NCI-H1930 (cell line): ENCODE measurements at places on chromosomes 3 and 15.
A peak's percentile ranks its signal among the peaks of the same experiment; 100 is the strongest.

DNA sequence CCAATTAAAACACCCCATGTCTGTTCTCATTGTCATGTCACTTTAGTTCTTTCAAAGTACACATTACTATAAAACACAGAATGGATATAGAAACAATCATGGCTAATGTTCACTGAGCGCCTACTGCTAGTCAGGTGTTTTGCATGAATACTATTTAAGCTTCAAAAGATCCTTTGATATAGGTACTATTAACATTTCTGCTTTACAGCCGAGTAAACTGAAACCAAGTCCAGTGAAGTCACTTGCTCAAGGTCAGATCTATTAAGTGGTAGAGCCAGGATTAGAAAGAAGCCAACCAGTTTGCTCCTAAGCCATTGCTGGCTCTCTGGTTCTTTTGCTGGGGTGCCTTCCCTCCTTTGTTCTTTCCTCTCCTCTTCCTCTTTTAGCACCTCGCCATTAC lies 32.4 kb upstream of the NMNAT3 start:
- no peak for DNase-seq

DNA sequence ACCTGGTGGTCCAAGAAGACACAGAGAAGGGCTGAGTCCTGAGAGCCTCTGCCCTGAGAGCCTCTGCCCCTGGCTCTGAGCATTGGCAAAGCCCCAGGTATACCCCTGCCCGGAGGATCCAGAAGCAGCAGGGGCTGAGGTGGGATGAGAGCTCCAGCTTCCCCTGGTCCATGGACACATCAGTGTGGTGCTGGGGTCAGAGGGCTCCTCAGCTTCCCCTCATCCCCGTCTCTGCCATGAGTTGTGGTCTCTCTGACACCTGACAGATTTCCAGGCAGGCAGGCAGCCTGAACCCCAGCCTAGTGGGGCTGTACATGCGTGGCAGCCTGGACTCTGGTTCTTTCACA lies 3.5 kb upstream of the KLF15 start:
- no peak for DNase-seq

DNA sequence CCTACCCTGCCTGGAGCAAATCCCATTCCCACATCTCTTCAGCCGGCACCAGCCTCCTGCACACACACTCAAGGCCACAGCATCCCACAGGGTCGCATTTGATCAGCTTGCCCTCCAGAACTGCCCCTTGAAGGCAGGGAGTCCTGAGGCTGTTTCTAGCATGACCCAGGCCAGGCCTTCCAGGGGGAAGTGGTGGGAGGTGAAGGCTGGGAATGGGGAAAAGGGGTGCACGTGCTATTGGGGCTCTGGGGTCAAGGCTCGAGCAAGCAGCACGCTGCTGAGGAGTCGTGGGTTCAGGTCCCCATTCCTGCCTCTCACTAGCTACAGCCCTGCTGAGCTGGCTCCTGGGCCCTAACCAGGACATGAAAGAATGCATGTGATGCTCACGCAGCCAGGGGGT lies 24.9 kb downstream of the SEMA7A start:
- no peak for DNase-seq

- DNase-seq: no peak
Observed at GRCh38 chr3:53154881-53155285, 6.1 kb upstream of the PRKCD start.

DNA sequence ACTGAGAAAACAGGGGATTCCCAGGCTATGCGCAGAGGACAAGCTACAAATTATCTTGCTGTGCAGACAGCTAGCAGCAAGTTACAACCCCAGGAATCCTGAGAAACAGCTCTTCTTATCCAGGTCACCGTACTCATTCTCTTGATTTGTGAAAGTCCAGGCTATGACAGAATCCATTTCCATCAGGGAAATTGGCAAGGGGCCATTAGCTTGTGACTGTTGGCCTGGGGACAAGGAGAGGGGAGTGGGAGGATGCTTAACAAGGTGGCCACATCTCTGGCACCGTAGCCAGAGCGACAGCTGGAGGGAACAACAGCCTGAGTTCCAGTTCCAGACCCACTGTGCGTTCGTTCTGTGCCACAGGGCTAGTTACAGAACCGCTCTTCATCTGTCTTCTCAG lies 44.9 kb upstream of the PLXNA1 start:
- no peak for DNase-seq

- no peak for DNase-seq
Observed at GRCh38 chr3:59316688-59317275, 267.0 kb upstream of the CFAP20DC start.

- peak; percentile 12 for DNase-seq
Observed at GRCh38 chr3:32177702-32178198, 60.7 kb upstream of the CMTM8 start.

GRCh38 chr3:36543276-36543997 lies 163.1 kb downstream of the STAC start:
- no peak for DNase-seq

DNA sequence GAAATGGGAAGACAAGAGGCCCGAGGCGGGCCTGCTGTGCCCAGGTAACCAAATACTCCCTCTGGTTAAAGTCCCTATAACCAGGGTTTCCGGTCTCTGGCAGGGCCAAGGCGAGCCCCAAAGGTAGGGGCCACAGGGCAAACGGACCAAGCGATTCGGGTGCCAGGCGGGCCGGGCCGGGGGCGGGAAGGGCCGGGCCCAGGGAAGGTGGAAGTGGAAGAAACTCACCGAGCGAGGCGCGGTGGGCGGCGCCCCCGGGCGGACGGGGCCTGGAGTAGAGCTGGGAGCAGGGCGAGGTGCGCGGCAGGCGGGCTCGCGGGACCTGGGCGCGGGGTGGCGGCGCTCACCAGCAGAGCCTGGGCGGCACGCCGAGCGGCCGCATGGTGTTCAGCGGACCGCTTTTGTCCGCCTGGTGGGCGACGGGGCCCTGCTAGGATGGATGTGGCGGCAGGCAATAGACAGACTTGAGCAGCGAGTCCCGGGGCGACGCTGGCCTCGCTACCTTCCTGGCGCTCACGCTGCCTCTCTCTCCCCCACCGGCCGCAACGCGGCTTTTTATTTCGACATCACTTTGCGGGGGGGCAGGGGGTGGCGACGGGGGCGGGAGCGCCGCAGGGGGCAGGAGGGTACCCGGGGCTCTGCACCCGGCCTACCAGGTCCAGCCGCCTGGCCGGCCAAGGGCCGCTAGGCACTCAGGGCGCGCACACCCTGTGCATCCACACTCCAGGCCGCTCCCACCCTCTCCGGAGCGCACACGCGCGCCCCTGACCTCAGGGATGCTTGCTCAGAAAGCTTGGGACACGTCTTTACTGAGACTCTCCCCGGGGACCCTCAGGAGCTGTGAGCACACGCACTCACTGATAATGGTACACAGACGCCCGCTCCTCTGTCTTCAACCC lies at the start of gene GATA2:
Gene GATA2, minus strand, starts transcription at position 531 of the 899 bp plus-strand sequence. CDS start 6,170 bp downstream, outside the sequence.
- no peak for DNase-seq

GRCh38 chr15:92495446-92495845 lies 101.8 kb downstream of the ST8SIA2 start:
- no peak for DNase-seq

DNA sequence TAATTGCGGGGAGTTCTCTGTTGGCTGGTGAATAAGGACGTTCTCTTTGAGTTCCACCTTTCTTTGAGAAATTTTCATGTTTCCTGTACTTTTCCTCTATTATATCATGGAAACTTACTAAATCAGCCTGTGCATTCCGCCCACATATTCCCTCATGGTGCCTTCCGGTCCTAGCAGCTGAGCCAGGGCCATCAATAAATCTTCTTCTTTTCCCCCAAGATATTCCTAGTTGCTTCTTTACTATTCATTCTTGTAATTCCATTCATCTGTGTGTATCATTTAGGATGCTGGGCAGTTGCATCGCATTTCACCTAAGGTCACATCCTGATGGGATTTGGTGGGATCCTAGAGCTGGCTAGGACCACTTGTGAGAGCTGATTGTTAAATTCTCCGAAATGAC lies 139.2 kb downstream of the RBMS3 start:
- DNase-seq: no peak

- DNase-seq: no peak
Observed at GRCh38 chr3:191368755-191369615, 38.7 kb upstream of the UTS2B start.

- DNase-seq: no peak
Observed at GRCh38 chr3:122576174-122576940, 1.1 kb upstream of the PARP15 start.

DNA sequence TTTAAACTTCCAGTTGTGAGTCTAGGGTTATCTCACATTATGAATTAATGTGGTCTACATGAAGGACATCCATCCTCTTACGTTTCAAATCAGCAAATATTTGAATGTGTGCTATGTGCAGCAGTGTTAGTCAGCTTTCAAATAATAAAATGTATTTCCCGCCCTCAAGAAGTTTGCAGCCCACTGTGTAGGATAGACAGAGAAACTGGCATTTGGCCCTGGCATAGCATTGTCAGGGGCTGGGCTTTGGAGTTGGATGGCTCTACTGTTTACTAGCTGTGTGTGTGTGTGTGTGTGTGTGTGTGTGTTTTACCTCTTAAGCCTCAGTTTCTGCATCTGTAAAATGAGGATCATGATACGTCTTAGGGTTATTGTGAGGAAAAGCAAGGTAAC lies 400.5 kb upstream of the C2CD4B start:
- no peak for DNase-seq

- DNase-seq: no peak
Observed at GRCh38 chr15:68706931-68707330, 113.8 kb downstream of the ANP32A start.

DNA sequence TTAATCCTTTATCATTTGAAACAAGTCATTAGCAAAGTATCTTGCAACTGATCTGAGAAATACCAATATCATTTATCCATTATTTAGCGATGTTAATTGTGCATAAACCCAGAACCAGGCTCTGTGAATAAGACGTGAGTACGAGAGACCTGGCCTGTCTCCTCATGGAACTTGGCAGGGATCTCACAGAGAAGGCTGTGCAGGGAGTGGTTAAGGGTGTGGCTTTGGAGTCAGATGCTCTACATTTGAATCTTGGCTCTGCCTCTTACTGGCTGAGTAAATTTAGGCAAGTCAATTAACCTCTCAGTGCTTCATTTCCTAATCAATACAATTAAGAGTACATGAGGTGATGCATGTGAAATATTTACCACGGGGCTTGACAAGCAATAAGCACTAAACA lies 39.9 kb upstream of the TBL1XR1 start:
- DNase-seq: no peak

- no peak for DNase-seq
Observed at GRCh38 chr3:18902081-18902793, 246.1 kb upstream of the KCNH8 start.

GRCh38 chr3:108182339-108182738 lies 39.9 kb downstream of the IFT57 start:
- peak; percentile 22 for DNase-seq

DNA sequence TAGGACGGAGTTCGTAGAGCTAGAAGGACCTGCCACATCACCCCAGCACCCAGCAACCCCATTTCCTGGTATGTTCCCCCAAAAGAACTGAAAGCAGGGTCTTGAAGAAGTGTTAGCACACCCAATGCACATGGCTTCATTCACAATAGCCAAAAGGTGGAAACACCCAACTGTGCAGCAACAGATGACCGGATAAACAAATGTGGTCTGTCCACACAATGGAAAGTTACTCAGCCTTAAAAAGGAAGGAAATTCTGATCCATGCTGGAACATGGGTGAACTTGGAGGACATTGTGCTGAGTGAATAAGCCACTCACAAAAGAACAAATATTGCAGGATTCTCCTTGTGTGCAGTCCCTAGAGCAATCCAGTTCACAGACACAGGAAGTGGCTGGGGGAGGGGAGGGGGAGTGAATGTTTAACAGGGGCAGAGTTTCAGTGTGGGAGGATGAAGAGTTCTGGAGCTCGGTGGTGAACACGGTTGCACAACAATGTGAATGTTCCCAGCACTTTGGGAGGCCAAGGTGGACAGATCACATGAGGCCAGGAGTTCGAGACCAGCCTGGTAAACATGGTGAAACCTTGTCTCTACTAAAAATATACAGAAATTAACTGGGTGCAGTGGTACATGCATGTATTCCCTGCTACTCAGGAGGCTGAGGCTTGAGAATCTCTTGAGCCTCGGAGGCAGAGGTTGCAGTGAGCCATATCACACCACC lies 157.5 kb downstream of the NUP210 start:
- no peak for DNase-seq

- no peak for DNase-seq
Observed at GRCh38 chr15:67134067-67134838, 68.9 kb downstream of the SMAD3 start.

DNA sequence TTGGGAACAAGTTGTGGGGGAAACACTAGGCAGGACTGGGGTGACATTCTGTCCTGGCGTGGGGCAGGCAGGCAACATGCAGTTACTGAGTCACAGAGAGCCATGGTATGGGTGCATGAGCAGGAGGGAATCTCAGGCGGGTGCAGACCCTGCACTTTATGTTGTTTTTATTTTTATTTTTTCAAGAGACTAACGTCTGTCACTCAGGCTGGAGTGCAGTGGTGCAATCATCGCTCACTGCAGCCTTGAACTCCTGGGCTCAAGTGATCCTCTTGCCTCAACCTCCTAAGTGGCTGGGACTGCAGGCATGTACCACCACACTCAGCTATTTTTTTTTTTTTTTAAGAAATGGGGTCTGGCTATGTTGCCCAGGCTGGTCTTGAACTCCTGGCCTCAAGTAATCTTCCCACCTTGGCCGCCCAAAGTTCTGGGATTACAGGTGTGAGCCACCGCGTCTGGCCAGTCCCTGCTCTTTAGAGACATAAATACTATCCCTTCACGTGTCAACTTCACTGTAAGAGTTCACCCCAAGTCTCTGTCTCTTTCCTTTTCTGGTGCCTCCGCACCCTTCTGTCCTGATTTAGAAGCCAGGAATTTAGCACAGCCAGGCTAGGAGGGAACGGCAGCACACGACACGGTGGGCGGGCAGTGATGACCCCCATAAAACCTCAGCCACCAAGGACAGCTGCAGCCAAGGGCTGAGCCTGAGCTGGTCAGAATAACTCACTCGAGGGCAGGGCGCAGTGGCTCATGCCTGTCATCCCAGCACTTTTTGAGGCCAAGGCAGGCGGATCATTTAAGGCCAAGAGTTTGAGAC lies 72.8 kb upstream of the IQSEC1 start:
- no peak for DNase-seq

- DNase-seq: no peak
Observed at GRCh38 chr3:63726656-63727055, 74.2 kb downstream of the SNTN start.

DNA sequence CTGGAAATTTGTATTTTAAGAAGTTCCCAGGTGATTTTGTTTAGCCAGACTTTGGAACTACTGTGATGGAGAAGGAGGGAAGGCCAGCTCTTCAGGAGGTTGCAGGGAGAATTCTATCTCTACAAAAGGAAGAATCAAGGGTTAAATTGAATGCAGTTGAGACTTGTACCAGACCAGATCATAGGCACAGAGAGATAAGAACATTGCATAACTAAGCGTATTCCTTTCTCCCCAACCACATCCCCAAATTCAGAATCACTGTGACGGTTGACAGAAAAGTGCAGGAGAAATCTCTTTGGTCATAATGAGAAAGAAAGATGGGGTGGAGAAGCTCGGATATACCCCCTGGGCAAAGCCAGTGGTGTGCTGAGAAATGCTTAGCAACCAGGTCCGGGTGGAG lies 7.2 kb downstream of the PLD1 start:
- DNase-seq: no peak

GRCh38 chr3:53677413-53677812 lies 168.8 kb downstream of the CHDH start:
- no peak for DNase-seq

- no peak for DNase-seq
Observed at GRCh38 chr3:143302638-143303171, 183.1 kb downstream of the CHST2 start.

GRCh38 chr15:74530771-74531143 lies 10.3 kb upstream of the ARID3B start:
- DNase-seq: no peak
